Activated CD4-positive, alpha-beta T cell treated with anti-CD3 and anti-CD28 coated beads for 24 hours (primary cell): ENCODE measurements at places on chromosomes 4 and X.

DNA sequence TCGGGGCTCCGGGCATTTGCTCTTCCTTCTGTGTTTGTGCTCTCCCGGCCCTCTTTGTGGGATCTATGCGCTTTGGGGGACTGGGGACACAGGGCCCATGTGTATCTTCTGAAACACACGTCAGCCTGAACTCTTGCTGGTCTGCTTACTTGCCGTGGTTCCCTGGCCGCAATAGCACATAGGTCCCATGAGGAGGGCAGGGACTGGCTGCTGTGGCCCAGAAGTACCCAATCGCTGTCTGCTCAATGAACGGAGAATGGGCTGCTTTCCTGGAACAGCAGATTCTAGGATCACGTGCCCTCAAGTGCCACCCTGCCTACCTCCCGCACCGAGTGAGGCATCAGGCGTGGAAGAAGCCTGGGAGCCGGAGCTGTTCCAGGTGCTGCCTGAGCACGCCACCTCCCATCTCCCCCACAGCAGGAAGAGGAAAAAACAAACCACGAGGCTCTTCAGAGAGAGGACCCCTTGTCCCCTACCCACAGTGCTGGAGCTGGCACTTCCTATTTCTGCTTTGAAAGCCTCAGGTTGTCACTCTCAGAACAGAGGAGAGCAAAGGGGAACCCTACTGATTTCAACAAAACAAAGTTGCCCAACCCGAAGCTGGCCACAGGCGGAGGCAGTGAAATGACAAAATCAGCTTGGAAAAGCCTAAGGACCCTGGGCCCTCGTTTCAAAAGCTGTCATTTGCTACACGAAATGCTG is 3.8 kb downstream of the G6PD start:
- DNase-seq = no peak

- no peak for DNase-seq
These were observed 103.0 kb downstream of the SORCS2 start for GRCh38 chr4:7295197-7295910.

GRCh38 chr4:90128961-90129495 is 1.8 kb downstream of the CCSER1 start:
- DNase-seq = no peak

GRCh38 chrX:71453056-71453455 is 79.8 kb upstream of the OGT start:
- DNase-seq = no peak

DNA sequence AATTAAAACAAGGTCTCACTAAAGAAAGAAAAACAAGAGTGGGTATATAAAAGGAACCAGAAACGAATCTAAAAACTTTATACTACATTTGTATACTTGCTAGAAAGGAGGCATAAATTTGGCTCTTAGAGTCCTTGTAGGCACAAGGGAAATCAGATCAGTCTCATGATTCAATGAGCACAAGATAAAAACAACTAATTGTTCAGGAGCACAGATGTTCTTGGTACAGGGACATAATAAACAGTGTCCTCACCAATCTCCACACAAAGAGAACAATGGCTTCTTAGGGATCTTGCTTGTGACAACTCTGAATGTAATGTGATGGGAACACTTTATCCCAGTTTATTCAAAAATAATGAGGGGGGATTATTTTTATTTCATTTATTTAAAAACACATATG is 28.3 kb downstream of the TMEM144 start:
- no peak for DNase-seq

- no peak for DNase-seq
These were observed 161.0 kb upstream of the HS3ST1 start for GRCh38 chr4:11589676-11590075.

GRCh38 chr4:154984148-154984547 is 203.1 kb downstream of the RBM46 start:
- DNase-seq = no peak

DNA sequence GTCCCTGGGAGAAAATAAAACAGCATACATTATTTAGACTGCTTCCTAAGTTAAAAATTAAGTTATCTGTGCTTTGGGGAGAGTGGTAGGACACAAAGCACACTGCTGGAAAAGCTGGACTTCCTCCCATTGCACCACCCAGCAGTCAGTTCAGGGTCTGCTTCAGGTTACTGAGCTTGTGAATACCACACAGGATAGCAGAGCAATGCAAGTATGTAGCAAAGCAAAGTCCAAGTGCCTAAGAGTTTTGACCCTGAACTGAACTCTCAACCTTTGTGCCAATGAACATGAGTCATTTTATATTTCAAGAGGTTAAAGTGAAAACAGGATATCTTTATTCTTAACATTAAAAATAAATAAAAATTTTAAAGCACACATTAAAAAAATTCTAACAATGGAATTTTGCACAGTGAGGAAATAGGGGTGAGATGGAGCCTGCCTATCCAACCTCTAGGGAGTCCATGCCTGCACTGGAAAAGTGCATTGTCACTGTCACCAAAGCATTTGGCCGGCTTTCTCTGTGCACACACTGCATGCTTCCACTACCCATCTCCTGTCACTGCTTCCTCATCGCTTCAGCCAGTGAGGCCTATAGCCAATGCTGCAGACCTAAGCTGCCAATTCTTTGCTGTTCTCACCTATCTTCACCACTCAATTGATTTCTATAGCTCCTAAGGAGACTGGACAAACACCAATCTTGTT is 50.9 kb downstream of the ABCG2 start:
- no peak for DNase-seq

DNA sequence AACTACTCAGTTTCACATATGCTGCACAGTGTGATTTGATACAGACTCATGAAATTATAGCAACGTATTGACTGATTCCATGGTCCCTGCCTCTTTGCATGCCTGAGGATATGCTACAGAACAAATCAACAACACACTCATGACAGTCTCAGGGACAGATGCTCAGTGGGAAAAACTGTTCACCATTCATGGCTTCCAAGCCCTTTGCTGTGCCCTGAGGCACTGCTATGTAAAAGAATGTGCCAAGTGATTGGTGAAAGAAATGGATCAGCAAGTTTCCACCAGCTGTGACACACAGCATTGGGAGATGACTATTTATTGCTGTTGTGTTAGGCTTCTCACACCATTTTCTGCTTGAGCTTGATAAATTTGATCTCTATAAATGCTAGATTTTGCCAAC is 825.6 kb upstream of the INTU start:
- DNase-seq = no peak

GRCh38 chr4:75495476-75495875 is 18.7 kb downstream of the RCHY1 start:
- no peak for DNase-seq

GRCh38 chr4:4852591-4853362 is 6.7 kb upstream of the MSX1 start:
- no peak for DNase-seq

DNA sequence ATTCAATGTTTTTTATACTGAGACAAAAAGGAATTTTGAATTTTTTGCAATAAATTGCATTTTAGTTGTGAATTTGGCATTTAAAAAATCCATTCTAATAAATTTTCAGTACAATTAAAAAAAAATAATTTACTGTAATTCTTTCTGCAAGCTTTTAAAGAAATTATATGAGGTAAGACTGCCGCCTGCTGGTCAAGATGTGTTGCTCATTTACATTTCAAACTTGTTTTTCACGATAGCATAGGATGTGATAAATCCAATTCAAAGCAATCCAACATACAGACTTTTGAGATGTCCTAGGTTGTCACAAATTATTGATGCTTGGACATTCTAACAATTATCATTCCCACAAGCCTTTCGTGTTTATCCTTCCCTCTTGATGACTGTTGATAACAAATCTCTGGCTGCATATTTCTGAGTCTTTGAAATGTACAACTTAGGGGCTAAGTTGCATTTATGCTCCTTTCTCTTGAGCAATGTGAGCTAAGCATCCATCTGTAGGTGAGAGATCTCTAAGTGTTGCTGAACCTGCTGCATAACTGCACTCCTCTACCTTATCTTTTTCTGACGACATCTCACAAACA is 21.7 kb upstream of the MFAP3L start:
- peak; percentile 47 for DNase-seq

DNA sequence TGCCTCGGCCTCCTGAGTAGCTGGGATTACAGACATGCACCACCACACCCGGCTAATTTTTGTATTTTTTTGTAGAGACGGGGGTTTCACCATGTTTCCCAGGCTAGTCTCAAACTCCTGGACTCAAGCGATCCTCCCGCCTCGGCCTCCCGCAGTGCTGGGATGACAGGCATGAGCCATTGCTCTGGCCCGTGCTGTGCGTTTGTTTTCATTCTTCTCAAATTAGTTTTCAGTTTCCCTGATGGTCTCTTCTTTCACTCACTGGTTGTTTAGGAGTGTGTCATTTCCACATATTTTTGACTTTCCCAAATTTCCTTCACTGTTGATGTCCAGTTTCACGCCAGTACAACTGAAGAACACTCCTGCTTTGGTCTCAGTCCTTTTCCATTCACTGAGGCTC is 31.8 kb downstream of the SH3TC1 start:
- no peak for DNase-seq

GRCh38 chrX:10423716-10424115 is 196.7 kb downstream of the MID1 start:
- DNase-seq = no peak

- DNase-seq = no peak
These were observed 687 bp upstream of the ZNF275 start for GRCh38 chrX:153333266-153333665.

DNA sequence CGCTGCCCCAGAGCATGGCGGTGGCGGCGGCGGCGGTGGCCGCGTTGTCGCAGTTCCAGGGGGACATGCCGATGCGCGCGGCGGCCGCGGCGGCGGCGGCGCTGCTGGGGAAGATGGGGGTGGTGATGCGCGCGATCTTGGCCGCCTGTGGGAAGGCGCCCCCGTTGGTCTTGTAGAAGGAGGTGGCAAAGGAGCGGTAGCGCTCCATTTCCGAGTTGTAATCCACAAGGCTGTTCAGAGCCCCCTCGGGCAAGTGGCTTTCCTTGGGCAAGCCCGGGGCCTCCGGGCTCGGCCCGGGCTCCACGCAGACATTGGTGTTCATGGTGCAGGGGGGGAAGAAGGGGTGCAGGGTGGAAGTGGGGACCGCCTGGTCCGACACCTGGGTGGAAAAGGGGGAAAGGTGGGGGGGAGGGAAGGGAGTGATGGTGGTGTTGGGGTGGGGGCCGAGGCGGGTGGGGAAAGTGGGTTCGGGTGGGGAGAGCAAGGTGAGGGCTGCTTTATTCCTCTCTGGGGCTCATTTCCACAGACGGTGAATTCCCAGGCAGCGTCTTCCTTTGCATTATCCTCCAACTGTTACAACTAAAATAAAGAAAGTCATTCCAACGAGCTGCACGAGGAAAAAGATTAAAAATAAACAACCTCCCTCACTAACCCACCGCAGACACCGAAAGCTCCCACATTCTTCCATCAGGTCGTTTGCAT is 3.1 kb downstream of the CXXC4 start:
- DNase-seq = no peak

- DNase-seq = no peak
These were observed 90.4 kb upstream of the PJA1 start for GRCh38 chrX:69255441-69256290.

DNA sequence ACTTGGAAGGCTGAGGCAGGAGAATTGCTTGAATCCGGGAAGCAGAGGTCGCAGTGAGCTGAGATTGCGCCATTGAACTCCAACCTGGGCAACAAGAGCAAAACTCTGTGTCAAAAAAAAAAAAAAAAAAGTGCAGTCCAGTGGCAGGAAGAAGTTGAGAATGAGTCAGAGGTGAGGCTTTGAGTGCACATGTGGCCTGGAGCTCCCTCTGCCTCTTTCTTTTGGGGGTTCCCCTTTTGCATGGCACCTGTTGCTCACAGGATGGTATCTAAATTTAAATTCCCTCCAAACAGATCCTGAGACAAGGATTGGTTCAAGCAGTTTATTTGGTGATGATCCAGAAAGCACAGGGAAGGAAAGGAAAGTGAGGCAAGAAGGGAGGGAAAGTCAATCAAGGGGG is 151.4 kb upstream of the STX18 start:
- DNase-seq = no peak

- no peak for DNase-seq
These were observed 103.6 kb downstream of the ITM2A start for GRCh38 chrX:79263550-79263949.

- DNase-seq = no peak
These were observed 38.4 kb downstream of the METAP1 start for GRCh38 chr4:99033956-99034355.

DNA sequence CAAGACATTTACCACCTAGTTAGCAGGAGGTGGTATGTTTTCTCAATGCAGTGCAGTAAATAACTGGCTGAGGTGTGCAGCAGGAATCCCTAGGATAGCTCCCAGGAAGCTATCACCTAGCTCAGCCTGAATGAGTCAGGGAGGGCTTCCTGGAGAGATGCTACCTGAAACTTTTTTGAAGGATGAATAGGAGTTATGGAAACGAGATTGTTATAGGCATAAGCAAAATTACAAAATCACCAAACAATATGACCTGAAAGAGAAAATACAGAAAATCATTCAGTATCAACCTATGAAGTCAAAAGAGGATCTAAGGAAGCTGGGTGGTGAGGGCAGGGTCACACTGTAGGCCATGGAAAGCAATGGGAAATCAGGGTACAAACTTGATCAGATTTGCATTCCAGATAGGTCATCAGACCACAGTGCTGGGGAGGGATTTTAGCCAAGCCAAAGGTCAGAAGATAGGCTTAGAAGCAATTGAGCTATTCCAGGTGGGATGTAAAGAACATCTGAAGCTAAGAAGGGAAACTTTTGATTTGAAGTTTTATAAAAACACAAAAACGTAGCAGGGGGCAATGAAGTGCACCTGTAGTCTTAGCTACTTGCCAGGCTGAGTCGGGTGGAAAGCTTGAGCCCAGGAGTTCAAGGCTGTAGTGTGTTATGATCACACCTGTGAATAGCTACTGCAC is 11.3 kb downstream of the AREG start:
- no peak for DNase-seq

GRCh38 chrX:44062840-44063239 is 89.7 kb upstream of the NDP start:
- no peak for DNase-seq

GRCh38 chr4:153115322-153116290 is 88.6 kb upstream of the TRIM2 start:
- DNase-seq = peak; percentile 48

- no peak for DNase-seq
These were observed 11.9 kb downstream of the FSTL5 start for GRCh38 chr4:162151850-162152249.

- DNase-seq = no peak
These were observed 729 bp upstream of the CPLX1 start for GRCh38 chr4:826508-827208.

DNA sequence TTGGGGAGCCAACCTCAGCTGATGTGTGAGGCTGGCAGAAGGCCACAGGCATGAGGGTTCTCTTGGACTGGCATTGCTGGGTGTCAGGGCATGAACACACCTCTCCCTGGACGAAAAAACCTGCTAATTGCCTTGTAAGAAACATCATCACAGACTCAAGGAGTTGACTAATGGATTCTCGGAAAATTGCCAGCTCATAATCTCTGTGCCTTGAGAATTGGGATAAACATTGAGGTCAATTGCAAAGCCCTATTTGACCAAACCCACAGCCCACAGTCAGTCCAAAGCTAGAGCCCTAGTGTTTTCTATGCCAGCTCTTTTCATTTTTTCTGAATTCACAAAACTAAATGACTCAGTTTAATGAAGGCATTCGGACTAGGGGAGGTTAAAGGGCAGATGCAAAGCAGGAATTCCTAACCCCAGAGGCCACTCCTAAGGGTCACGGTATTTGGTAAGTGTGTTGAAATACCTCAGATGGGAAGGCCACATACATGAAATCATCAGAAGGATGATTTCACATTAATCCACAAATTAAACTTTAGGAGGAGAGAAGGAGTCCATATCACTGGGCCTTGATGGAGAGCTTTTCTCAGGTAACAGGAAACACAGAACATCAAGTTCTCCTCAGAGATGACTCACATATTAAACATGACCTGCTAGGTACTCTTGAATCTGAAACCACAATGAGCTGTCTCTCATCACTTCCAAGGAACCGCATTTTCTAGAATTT is 39.0 kb upstream of the RASL11B start:
- no peak for DNase-seq

GRCh38 chr4:1666391-1666790 is 17.7 kb downstream of the FAM53A start:
- DNase-seq = no peak
